ENCODE measurements at places on chromosomes 2 and 18. TPM values are rescaled to one million over a fixed set of nuclear protein-coding genes. Genes with fewer than 3 reads are reported as not detected.
A peak's percentile ranks its signal among the peaks of the same experiment; 100 is the strongest.

LOXL3 gene
- 24.9 TPM for total RNA-seq

CTAGE1 gene
- total RNA-seq = not detected

ANKRD23 gene
- 8.4 TPM for total RNA-seq

IL36G gene
- total RNA-seq = not detected

CHST9 gene
- total RNA-seq = 0.07 TPM

ABCG8 gene
- total RNA-seq = not detected

MYCN gene
- 0.81 TPM for total RNA-seq

SLC5A7 gene
- 0.14 TPM for total RNA-seq

SDC1 gene
- 3.1 TPM for total RNA-seq

SETBP1 gene
- total RNA-seq = 50.2 TPM

- H3K4me1 ChIP-seq = no peaks in the 10 kb centered on the region
- H3K27ac ChIP-seq = no peak overlapping the region
- H3K27me3 ChIP-seq = no peaks in the 10 kb centered on the region
- no peak overlapping the region for H3K4me3 ChIP-seq
- DNase-seq = no peak
- no peaks in the 10 kb centered on the region for H3K36me3 ChIP-seq
Measured at GRCh38 chr2:235749771-235750160, 255.9 kb downstream of the AGAP1 start.

- H3K4me1 ChIP-seq = no peaks in the 10 kb centered on the region
- no peak overlapping the region for H3K27ac ChIP-seq
- DNase-seq = no peak
- H3K4me3 ChIP-seq = no peak overlapping the region
Measured at GRCh38 chr18:45284174-45284573, 331.1 kb upstream of the SLC14A2 start.

GRCh38 chr2:230751062-230751461, 38.4 kb downstream of the CAB39 start:
- H3K4me3 ChIP-seq = no peak overlapping the region
- no peaks in the 10 kb centered on the region for H3K36me3 ChIP-seq
- peaks cover 8% of the 10 kb centered on the region for H3K4me1 ChIP-seq

GRCh38 chr18:69689121-69689759, 258.4 kb downstream of the CD226 start:
- H3K27me3 ChIP-seq = no peaks in the 10 kb centered on the region
- no peak overlapping the region for H3K27ac ChIP-seq
- H3K36me3 ChIP-seq = no peaks in the 10 kb centered on the region
- H3K4me1 ChIP-seq = no peaks in the 10 kb centered on the region
- H3K4me3 ChIP-seq = no peak overlapping the region
- DNase-seq = no peak

- H3K27ac ChIP-seq = no peak overlapping the region
- DNase-seq = no peak
- no peaks in the 10 kb centered on the region for H3K4me1 ChIP-seq
Measured at GRCh38 chr2:157508676-157509075, 64.8 kb upstream of the CYTIP start.

GRCh38 chr2:233202531-233202944, 48.9 kb upstream of the ATG16L1 start:
- H3K36me3 ChIP-seq = no peaks in the 10 kb centered on the region
- DNase-seq = no peak
- no peak overlapping the region for H3K4me3 ChIP-seq
- no peaks in the 10 kb centered on the region for H3K27me3 ChIP-seq
- H3K27ac ChIP-seq = no peak overlapping the region

GRCh38 chr2:39059366-39059952, 61.4 kb downstream of the SOS1 start:
- no peak overlapping the region for H3K27ac ChIP-seq
- peaks cover 7% of the 10 kb centered on the region for H3K4me1 ChIP-seq
- no peak overlapping the region for H3K4me3 ChIP-seq
- H3K27me3 ChIP-seq = no peaks in the 10 kb centered on the region

DNA sequence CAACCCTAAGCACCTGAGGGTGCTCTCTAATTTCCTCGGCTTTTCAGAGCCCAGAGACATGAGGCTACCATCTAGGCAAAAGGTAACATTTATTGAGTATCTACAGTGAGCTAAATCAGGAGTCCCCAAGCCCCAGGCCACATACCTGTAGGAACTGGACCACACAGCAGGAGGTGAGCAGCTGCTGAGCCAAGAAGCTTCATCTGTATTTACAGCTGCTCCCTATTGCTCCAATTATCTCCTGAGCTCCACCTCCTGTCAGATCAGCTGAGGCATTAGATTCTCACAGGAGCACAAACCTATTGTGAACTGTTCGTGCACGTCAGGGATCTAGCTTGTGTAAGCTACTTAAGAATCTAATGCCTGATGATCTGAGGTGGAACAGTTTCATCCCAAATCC, 70.2 kb downstream of the RND3 start:
- no peak overlapping the region for H3K4me3 ChIP-seq
- no peaks in the 10 kb centered on the region for H3K36me3 ChIP-seq
- DNase-seq = no peak
- H3K27me3 ChIP-seq = no peaks in the 10 kb centered on the region
- no peaks in the 10 kb centered on the region for H3K4me1 ChIP-seq

GRCh38 chr2:165371356-165371755, 98.1 kb upstream of the CSRNP3 start:
- no peak overlapping the region for H3K27ac ChIP-seq
- no peaks in the 10 kb centered on the region for H3K36me3 ChIP-seq
- no peaks in the 10 kb centered on the region for H3K27me3 ChIP-seq
- H3K4me3 ChIP-seq = no peak overlapping the region
- no peaks in the 10 kb centered on the region for H3K4me1 ChIP-seq
- no peak for DNase-seq

DNA sequence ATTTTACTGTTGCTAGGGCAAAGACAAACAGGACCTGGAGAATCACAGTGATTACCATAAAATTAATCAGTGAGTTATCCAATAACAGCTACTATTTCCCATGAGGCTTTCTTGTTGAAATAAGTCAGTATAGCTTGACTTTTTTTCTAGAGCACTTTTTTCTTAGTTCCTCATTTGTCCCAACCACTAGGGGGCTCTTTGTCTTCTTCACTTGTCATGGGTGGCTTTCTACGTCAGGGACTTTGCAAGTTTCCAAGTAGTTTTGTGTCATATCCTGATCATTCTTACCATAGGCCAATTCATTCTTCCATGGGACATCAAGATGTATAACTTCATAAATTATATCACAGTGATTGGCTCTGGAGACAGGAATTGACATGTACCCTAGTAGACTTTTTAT, 1019.6 kb upstream of the PIK3C3 start:
- no peaks in the 10 kb centered on the region for H3K36me3 ChIP-seq
- no peaks in the 10 kb centered on the region for H3K27me3 ChIP-seq
- H3K27ac ChIP-seq = no peak overlapping the region
- H3K4me1 ChIP-seq = peaks cover 3% of the 10 kb centered on the region
- no peak for DNase-seq

- no peaks in the 10 kb centered on the region for H3K36me3 ChIP-seq
- no peaks in the 10 kb centered on the region for H3K27me3 ChIP-seq
- peaks cover 34% of the 10 kb centered on the region for H3K4me1 ChIP-seq
- DNase-seq = no peak
Measured at GRCh38 chr18:13258921-13259320, 40.4 kb downstream of the LDLRAD4 start.

DNA sequence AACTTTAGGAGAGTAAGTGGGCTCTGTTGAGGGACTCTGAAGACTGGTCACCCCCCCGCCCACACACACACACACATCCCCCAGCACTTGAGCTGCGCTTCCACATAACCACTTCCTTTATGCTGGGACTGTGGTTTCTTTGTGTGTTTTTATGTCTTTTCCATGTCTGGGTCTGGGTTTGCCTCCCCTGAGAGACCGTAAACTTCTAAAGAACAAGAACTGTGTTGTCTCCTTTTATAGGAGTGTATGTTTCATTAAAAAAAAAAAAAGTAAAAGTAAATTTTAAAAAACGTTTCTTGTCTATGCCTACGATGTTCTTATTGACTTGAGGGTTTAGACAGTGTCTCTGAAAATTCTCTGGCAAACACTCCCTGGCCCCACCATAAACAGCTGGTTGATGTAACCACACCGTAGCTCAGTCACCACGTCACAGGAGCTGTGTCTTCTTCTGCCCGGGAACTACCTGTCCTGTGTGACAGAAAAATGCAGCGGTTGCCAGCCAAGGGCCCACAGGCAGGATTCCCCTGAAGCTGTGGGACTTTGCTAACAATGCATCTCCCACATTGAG, 68.0 kb downstream of the KLHL29 start:
- DNase-seq = no peak
- no peaks in the 10 kb centered on the region for H3K4me1 ChIP-seq
- H3K27me3 ChIP-seq = no peaks in the 10 kb centered on the region
- no peak overlapping the region for H3K4me3 ChIP-seq

GRCh38 chr2:77512507-77512906, 9.7 kb downstream of the LRRTM4 start:
- no peak overlapping the region for H3K27ac ChIP-seq
- H3K36me3 ChIP-seq = no peaks in the 10 kb centered on the region
- H3K4me3 ChIP-seq = no peak overlapping the region
- DNase-seq = no peak
- H3K4me1 ChIP-seq = no peaks in the 10 kb centered on the region

DNA sequence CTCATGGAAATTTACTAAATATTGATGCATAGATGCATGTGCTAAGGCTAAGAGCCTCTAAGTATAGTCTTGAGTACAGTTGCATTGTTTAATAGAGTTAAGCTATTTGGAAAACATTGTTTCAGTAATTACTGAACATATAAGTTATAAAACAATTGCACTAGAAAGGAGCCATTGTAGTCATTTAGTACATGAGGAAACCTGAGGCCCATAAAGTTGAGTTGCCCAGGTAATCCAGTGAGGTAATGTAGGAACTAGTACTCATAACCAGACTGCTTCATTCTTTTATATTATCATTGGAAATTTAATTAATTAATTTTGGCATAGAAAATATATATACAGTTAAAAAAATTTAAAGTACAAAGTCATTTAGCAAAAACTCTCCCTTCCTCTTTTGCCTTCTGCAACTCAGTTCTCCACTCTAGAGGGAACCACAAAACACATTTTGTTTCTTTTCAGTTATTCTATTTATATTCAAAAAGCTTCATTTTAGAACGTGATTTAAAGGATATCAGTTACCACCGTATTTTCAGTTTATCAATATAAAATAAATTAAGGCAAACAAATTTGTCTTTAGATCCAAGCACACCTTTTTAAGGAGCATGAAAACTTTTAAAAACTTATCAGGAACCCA, 27.8 kb upstream of the TBR1 start:
- H3K27me3 ChIP-seq = no peaks in the 10 kb centered on the region
- no peaks in the 10 kb centered on the region for H3K36me3 ChIP-seq
- H3K27ac ChIP-seq = no peak overlapping the region
- DNase-seq = no peak
- peaks cover 3% of the 10 kb centered on the region for H3K4me1 ChIP-seq
- H3K4me3 ChIP-seq = no peak overlapping the region

GRCh38 chr18:49529596-49529995, 32.3 kb upstream of the LIPG start:
- H3K27me3 ChIP-seq = no peaks in the 10 kb centered on the region
- H3K4me3 ChIP-seq = no peak overlapping the region
- DNase-seq = no peak
- H3K27ac ChIP-seq = no peak overlapping the region

DNA sequence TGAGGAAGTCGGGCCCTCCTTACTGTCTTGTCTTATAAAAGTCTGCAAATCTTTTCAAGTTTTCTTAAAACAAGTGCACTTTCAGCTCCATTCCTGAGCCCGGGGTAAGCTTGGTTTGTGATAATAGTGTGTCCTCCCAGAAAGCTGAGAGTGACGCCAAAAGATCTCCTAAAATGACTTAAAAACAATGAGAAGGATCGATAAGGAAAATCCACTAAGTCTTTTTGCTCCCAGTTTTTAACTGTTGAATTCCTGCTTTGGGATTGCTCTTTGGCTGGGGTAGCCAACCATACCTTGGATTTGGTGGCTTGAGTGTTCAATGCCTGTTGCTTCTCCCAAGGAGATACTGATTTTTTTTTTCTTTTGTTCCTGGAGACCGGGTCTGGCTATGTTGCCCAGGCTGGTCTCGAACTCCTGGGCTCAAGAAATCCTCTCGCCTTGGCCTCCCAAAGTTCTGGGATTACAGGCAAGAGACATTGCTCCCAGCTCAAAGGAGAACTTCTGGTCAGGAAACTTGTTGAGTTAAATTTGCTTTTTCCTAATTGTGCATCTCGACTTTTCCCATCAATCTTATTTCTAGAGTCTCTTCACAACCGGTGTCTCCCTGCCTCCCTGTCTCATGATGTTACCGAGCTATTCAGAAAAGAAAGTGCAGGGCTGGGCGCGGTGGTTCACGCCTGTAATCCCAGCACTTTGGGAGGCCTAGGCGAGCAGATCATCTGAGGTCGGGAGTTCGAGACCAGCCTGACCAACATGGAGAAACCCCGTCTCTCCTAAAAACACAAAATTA, 3.0 kb downstream of the TGIF1 start:
- H3K4me1 ChIP-seq = peaks cover 38% of the 10 kb centered on the region
- no peak for DNase-seq
- peak overlapping the region; percentile 95 for H3K4me3 ChIP-seq
- no peaks in the 10 kb centered on the region for H3K27me3 ChIP-seq
- H3K27ac ChIP-seq = peak overlapping the region; percentile 100
- H3K36me3 ChIP-seq = peaks cover 14% of the 10 kb centered on the region

- no peak overlapping the region for H3K4me3 ChIP-seq
- no peaks in the 10 kb centered on the region for H3K27me3 ChIP-seq
- no peak for DNase-seq
- H3K36me3 ChIP-seq = no peaks in the 10 kb centered on the region
- no peak overlapping the region for H3K27ac ChIP-seq
Measured at GRCh38 chr2:35228584-35228983, 1127.0 kb upstream of the CRIM1 start.

GRCh38 chr18:63159590-63159989, 160.0 kb downstream of the BCL2 start:
- H3K36me3 ChIP-seq = no peaks in the 10 kb centered on the region
- no peak for DNase-seq
- H3K27me3 ChIP-seq = no peaks in the 10 kb centered on the region
- H3K4me3 ChIP-seq = no peak overlapping the region
- peaks cover 49% of the 10 kb centered on the region for H3K4me1 ChIP-seq

DNA sequence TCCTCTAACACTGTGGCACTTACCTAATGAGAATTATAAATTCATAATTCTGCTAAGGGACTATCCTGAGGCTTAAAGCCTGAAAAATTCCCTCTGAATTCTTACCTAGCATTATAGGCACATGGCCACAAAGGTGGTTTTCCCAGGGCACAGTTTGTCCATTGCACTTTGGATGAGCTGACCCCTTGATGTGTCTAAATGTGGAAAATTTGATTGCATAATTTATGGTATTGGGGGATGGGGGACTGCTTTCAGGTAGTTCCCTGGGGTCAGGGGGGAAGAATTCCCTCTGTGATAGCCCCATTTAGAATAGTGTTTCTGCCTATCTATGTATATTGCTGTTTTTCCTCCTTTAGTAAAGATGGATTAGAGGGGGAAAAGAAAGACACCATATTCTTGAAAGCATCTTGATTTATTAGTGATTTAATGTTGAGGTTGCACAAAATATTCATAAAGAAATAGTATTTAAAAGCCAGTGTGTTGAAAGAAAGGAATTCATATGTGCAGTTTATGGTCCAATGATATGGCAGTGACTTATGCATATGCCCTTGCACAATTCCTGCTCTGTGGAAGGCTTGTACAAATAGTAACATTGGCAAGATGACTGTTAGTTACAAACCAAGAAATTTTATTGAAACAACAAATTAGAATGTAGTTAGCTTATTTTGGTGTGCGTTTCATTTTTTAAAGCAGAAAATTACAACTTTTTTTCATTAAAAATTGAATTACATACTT, 8.7 kb upstream of the HTR2B start:
- H3K36me3 ChIP-seq = no peaks in the 10 kb centered on the region
- no peaks in the 10 kb centered on the region for H3K27me3 ChIP-seq
- H3K27ac ChIP-seq = peak overlapping the region; percentile 30
- H3K4me1 ChIP-seq = peaks cover 73% of the 10 kb centered on the region

- H3K4me1 ChIP-seq = peaks cover 42% of the 10 kb centered on the region
- no peak for DNase-seq
- no peak overlapping the region for H3K27ac ChIP-seq
- H3K4me3 ChIP-seq = peak overlapping the region; percentile 71
- no peaks in the 10 kb centered on the region for H3K36me3 ChIP-seq
- H3K27me3 ChIP-seq = peaks cover 13% of the 10 kb centered on the region
Measured at GRCh38 chr2:44942304-44943030, 965 bp downstream of the SIX3 start.

Measured in thoracic aorta (tissue), 2 donors.